Nucleus accumbens (tissue), 56 donors: ENCODE measurements at places on chromosomes 7 and 10.

GRCh38 chr7:5549096-5549763 is 125.6 kb upstream of the TNRC18 start:
- DNase-seq = no peak

DNA sequence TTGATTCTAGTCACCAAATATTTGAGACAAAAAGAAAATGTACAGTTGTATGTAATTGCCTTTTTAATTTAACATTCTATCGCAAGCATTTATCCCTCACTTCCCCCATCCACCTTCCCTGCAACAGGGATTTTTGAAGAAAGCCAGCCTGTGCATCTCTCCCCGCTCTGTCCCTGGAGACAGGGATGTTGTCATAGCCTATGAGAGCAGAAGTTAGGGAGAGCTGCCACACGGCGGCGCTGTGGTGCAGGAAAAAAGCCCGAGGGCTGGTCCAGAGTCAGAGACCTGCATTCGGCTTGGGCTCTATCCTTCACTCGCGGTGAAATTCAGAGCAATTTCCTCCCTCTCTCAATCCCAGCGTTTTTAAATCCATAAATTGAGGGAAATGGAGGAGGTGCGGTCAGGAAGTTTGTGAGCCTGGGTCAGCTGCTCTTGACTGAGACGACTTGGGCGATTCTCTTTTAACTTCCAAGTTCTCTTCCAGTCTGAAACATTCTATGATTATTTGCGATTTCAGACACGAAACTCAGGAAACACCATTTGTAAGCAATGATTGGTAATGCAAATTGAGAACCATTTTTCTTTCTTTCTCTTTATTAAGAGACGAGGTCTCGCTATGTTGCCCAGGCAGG is 17.5 kb downstream of the HKDC1 start:
- DNase-seq = peak; percentile 15

- DNase-seq = no peak
Measured at GRCh38 chr10:90906596-90906995, 14.3 kb downstream of the ANKRD1 start.

GRCh38 chr10:106992055-106992454 is 172.5 kb downstream of the SORCS1 start:
- no peak for DNase-seq

DNA sequence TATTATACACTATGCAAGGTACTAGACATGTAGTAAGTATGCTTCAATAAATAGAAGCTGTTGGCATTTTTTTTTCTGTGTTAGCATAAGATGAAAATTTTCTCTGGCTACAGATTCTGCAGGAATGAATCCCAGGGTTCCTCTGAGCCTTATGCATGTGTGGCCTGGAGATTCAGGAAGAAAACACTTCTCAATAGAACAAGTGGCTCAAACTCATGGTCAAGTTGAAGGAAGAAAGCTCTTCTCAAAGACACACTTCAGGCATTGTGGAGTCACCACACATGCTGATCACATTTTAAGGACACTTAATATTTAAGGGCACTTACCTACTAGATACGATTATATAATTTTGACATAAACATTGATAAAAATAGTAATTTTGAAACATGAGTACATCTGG is 19.5 kb downstream of the DNAH11 start:
- no peak for DNase-seq

- no peak for DNase-seq
Measured at GRCh38 chr10:52446391-52446790, 132.3 kb downstream of the DKK1 start.

DNA sequence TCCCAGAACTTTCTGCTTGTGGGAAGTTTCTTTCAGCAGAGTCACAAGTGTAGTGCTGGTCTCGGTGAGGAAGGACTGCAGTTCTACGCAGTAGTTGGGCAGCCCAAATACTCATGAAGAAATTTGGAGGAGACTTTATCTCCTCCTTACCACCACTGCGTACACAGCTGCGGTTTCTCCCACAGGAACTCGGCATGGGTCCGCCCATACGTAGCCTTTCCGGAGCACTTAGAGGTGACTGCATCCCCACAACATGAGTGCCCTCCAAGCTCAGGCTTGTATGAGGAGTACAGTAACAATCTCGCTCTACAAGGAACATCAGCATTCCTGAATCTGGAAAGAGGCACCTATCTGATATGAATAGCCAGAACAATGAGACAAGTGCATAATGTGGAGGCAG is 549.2 kb upstream of the SEMA3D start:
- DNase-seq = no peak
